Peyer's patch (tissue), 4 donors: ENCODE measurements at places on chromosomes 4 and X.

- no peak for DNase-seq
Observed at GRCh38 chrX:113906168-113906567, 677.7 kb upstream of the HTR2C start.

- DNase-seq, result no peak
Observed at GRCh38 chrX:123873956-123874355, 14.1 kb downstream of the XIAP start.

- DNase-seq, result no peak
Observed at GRCh38 chrX:39519566-39520301, 578.0 kb downstream of the BCOR start.

DNA sequence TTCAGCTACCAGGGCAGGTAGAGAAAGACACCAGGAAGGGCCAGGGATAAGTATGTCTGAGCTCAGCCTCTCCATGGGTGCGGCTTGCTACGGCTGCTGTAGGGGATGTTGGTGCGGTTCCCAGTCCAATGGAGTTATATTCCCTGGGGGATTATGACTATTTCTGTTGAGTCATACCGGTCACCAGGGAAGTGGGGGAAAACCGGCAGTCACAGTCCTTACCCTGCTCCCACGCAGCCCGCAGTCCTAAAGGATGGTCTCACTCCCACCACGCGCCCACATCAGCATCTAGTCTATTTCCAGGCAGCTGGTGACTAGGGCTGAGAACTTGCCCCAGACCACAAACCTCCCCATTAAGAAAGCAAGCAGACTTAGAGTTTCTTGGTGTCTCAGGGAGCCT lies 191.6 kb downstream of the VEGFC start:
- DNase-seq, result no peak

DNA sequence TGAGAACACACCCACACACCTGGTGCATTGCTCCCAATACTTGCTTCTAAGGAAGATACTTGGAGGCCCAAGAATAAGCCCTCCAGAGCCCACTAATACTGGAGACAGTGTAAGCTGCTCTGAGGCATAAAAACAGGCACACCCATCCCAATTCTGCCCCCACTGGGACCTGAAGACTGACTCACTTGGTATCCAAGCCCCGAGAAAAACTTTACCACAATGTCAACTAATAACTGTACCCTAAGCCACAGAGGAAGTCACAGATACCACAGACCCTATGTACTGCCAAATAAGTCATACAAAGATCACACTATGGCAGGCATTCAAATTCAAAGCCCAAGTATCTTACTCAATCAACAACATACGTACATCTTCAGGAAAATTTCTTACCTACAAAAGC lies 398.2 kb upstream of the SPANXN1 start:
- DNase-seq, result no peak
